ENCODE measurements at places on chromosomes 6 and 20. TPM values are rescaled to one million over a fixed set of nuclear protein-coding genes. Genes with fewer than 3 reads are reported as not detected.
A peak's percentile ranks its signal among the peaks of the same experiment; 100 is the strongest.

DNA sequence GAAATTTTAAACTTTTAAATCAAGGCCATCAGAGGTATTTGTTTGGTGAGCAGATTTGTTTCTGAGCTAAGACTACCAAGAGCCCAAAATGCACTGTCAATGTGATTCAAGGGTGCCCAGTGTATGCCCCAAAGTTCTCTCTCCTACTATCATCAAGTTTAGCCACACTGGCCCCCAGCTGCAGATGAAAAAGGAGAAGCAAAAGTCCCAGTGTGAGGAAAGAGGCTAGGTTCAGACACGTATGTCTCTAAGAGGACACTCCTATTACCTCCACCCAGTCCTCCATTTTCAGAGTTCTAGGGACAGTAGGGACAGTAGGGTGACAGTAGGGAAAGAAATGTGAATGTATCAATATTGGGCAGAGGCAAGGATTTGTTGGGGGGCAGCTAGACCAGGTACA is 230.8 kb downstream of the CD83 start:
- no peaks in the 10 kb centered on the region for H3K4me1 ChIP-seq
- no peaks in the 10 kb centered on the region for H3K27me3 ChIP-seq
- DNase-seq = no peak
- no peak overlapping the region for H3K27ac ChIP-seq
- no peak overlapping the region for H3K4me3 ChIP-seq

- peak; percentile 54 for DNase-seq
- H3K4me1 ChIP-seq = peaks cover 45% of the 10 kb centered on the region
- peak overlapping the region; percentile 93 for H3K27ac ChIP-seq
- H3K36me3 ChIP-seq = no peaks in the 10 kb centered on the region
These were observed 1.4 kb downstream of the QKI start for GRCh38 chr6:163415620-163416556.

GRCh38 chr20:44648068-44648467 is 3.4 kb downstream of the ADA start:
- DNase-seq = no peak
- no peaks in the 10 kb centered on the region for H3K36me3 ChIP-seq
- H3K27ac ChIP-seq = no peak overlapping the region
- H3K4me3 ChIP-seq = no peak overlapping the region

Gene ADTRP
- 26.1 TPM for total RNA-seq

GRCh38 chr6:10951675-10952282 is 64.9 kb downstream of the SYCP2L start:
- no peak for DNase-seq
- H3K27ac ChIP-seq = no peak overlapping the region
- no peak overlapping the region for H3K4me3 ChIP-seq
- no peaks in the 10 kb centered on the region for H3K36me3 ChIP-seq
- H3K4me1 ChIP-seq = no peaks in the 10 kb centered on the region

GRCh38 chr6:143912671-143913070 is 48.4 kb downstream of the ZC2HC1B start:
- DNase-seq = no peak
- no peak overlapping the region for H3K27ac ChIP-seq
- no peak overlapping the region for H3K4me3 ChIP-seq

Gene UST
- 3.7 TPM for total RNA-seq

Gene TNNC2
- not detected for total RNA-seq

Gene LBP
- not detected for total RNA-seq

DNA sequence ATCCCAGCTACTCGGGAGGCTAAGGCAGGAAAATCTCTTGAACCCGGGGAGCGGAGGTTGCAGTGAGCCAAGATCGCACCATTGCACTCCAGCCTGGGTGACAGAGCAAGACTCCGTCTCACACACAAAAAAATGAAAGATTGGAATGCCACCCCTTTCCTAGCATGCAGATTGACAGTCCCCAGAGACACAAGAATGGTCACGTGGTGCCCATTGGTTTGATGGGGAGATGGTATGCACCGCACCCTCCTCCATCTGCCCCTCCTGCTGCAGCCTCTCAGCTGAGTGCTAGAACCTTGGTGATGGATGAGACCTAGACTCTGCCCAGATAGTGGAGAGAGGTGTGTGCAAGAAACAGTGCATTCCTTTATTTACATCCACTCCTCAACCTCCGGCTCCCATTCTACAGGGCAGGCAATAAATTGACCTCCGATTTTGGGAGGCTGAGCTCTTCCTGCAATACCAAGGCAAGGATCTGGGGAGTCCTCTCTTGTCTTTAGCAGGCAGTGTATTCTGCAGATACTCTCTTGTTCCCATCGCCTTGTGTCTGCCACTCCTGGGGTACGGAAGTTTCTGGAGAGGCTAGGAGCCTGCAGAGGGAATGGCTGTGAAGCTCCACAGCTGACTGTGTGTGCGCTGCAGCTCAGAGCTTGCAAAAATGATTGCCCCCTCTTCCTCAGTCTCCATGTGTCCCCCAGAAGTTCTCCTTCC is 1.1 kb upstream of the RNF24 start:
- peaks cover 28% of the 10 kb centered on the region for H3K4me1 ChIP-seq
- peak overlapping the region; percentile 50 for H3K4me3 ChIP-seq

- H3K4me1 ChIP-seq = no peaks in the 10 kb centered on the region
- H3K27ac ChIP-seq = no peak overlapping the region
- no peak overlapping the region for H3K4me3 ChIP-seq
- no peak for DNase-seq
These were observed 95.2 kb downstream of the EDN1 start for GRCh38 chr6:12385316-12385715.

- H3K4me1 ChIP-seq = peaks cover 45% of the 10 kb centered on the region
- H3K27ac ChIP-seq = peak overlapping the region; percentile 86
- H3K27me3 ChIP-seq = peaks cover 9% of the 10 kb centered on the region
- peak overlapping the region; percentile 79 for H3K4me3 ChIP-seq
These were observed 1.4 kb downstream of the BACH2 start for GRCh38 chr6:90294989-90295853.

DNA sequence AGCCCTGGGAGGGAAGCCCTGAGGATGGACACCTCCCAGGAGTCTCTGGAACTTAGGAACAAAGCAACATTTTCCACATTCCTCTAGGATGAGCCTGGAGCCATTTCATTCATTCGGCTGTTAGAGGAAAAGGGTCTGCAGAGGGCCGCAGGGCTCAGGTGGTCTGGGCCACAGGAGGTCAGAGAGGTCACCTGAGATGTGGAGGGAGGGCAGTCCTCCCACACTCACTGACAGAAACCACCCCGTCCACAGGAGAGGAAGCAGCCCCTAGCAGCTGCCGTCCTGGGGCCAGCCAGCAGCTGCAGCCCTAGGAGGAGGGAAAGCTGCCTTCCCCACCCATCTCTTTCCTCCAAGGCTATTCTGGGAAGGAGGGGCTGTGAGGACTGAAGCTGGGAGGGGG is 207.0 kb downstream of the CDC5L start:
- peaks cover 10% of the 10 kb centered on the region for H3K27me3 ChIP-seq
- no peak overlapping the region for H3K4me3 ChIP-seq
- DNase-seq = no peak
- H3K4me1 ChIP-seq = peaks cover 4% of the 10 kb centered on the region
- no peaks in the 10 kb centered on the region for H3K36me3 ChIP-seq

Gene TMC2
- total RNA-seq = not detected

DNA sequence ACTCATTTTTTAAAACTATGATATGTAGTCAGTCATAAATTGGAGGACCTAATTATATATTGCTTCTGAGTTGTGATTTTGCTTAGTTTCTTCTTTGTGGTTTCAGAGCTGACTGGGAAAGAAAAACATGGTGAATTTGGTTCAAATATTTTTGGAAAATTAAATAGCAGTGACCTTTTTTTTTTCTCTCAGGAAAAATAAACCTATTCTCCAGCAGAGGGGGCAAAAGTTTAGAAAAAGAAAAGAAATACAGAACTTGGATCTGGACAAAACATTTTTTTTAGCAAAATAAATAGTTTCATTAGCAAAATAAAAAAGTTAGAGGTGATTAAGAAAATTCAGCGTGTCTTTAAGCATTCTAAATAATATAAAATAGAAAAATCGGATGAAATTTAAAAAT is 10.2 kb downstream of the COL10A1 start:
- H3K27ac ChIP-seq = no peak overlapping the region
- H3K4me1 ChIP-seq = no peaks in the 10 kb centered on the region
- H3K4me3 ChIP-seq = no peak overlapping the region
- no peaks in the 10 kb centered on the region for H3K27me3 ChIP-seq
- no peak for DNase-seq

Gene MYL9
- total RNA-seq = 0.29 TPM

DNA sequence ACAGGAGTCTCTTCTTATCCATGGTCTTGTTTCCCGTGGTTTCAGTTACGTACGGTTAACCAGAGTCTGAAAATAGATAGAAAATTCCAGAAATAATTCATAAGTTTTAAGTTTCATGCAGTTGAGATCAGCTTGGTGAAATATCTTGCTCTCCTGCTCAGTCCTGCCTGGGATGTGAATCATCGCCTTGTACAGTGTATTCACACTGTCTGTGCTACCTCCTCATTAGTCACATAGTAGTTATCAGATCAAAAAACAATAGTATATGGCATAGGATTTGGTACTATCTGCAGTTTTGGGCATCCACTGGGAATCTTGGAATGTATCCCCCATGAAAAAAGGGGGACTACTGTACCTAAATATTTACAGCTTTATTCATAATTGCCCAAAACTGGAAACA is 22.7 kb upstream of the MOCS1 start:
- H3K27me3 ChIP-seq = peaks cover 2% of the 10 kb centered on the region
- H3K4me1 ChIP-seq = no peaks in the 10 kb centered on the region
- H3K4me3 ChIP-seq = no peak overlapping the region
- no peak for DNase-seq
- no peaks in the 10 kb centered on the region for H3K36me3 ChIP-seq

GRCh38 chr20:41643504-41643938 is 25.3 kb upstream of the CHD6 start:
- H3K36me3 ChIP-seq = no peaks in the 10 kb centered on the region
- H3K27ac ChIP-seq = no peak overlapping the region
- H3K4me3 ChIP-seq = no peak overlapping the region

- H3K4me3 ChIP-seq = no peak overlapping the region
- H3K27ac ChIP-seq = no peak overlapping the region
- H3K4me1 ChIP-seq = peaks cover 45% of the 10 kb centered on the region
- H3K36me3 ChIP-seq = peaks cover 21% of the 10 kb centered on the region
These were observed 20.3 kb upstream of the MAPK13 start for GRCh38 chr6:36110050-36110449.

GRCh38 chr6:167578371-167578901 is 248.3 kb upstream of the AFDN start:
- no peaks in the 10 kb centered on the region for H3K4me1 ChIP-seq
- peaks cover 12% of the 10 kb centered on the region for H3K27me3 ChIP-seq
- no peak for DNase-seq
- H3K4me3 ChIP-seq = no peak overlapping the region

- no peaks in the 10 kb centered on the region for H3K36me3 ChIP-seq
- H3K27ac ChIP-seq = no peak overlapping the region
These were observed 33.0 kb downstream of the FRMD1 start for GRCh38 chr6:168045706-168046620.

Gene TCF21
- total RNA-seq = not detected

GRCh38 chr20:43477619-43478018 is 19.9 kb downstream of the SRSF6 start:
- no peaks in the 10 kb centered on the region for H3K27me3 ChIP-seq
- no peak for DNase-seq
- no peaks in the 10 kb centered on the region for H3K4me1 ChIP-seq
- H3K27ac ChIP-seq = no peak overlapping the region
- H3K4me3 ChIP-seq = no peak overlapping the region
- peaks cover 2% of the 10 kb centered on the region for H3K36me3 ChIP-seq

Gene FAM83C
- not detected for total RNA-seq

All from activated CD4-positive, alpha-beta memory T cell treated with anti-CD3 and anti-CD28 coated beads for 36 hours (primary cell).